ENCODE measurements at places on chromosomes 4 and X.

GRCh38 chr4:83440899-83441298 is 14.7 kb downstream of the HELQ start:
- no peak for DNase-seq

- no peak for DNase-seq
Observed at GRCh38 chr4:144701683-144702233, 55.8 kb downstream of the HHIP start.

- DNase-seq = no peak
Observed at GRCh38 chrX:54288968-54289367, 68.9 kb downstream of the WNK3 start.

GRCh38 chr4:145565328-145565727 is 53.9 kb upstream of the MMAA start:
- no peak for DNase-seq

GRCh38 chr4:2734612-2735011 is 21.5 kb downstream of the TNIP2 start:
- no peak for DNase-seq

DNA sequence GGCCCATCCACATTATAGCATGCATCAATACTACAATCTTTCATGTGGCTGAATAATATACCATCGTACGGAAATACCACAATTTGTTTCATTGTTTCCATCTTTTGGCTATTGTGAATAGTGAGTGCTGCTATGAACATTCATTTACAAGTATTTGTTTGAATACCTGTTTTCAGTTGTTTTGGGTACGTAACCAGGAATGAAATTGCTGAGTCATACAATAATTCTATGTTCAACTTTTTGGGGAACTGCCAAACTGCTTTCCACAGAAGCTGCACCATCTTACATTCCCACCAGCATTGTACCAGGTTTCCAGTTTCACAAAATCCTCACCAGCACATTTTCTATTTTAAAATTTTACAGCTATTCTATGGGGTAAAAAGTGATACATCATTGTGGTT is 28.5 kb upstream of the MANBA start:
- no peak for DNase-seq

- no peak for DNase-seq
Observed at GRCh38 chrX:133364865-133365264, 50.4 kb downstream of the GPC4 start.

GRCh38 chrX:52261463-52262194 is 76.9 kb downstream of the MAGED4 start:
- DNase-seq = peak; percentile 55

DNA sequence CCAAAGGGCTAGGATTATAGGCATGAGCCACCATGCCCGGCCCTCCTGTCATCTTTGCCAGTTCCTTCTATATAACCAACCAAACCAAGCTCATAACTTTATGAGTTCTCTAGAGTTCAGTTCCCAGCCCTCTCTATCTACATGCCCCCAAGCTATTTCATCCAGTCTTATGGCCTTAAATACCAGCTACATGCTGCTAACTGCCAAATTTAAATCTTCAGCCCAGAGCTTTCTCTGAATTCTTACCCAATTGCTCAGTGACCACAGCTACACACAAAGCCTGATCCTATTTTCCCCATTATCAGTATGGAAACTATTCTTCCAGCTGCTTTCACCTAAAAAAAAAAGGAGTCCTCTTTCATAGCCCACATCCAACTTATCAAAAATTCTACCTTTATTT is 23.1 kb downstream of the TMEM184C start:
- no peak for DNase-seq

GRCh38 chr4:172104539-172104938 is 291.3 kb downstream of the GALNTL6 start:
- no peak for DNase-seq

- DNase-seq = no peak
Observed at GRCh38 chr4:90030202-90030601, 97.0 kb upstream of the CCSER1 start.

GRCh38 chr4:168486912-168487281 is 6.6 kb upstream of the DDX60L start:
- no peak for DNase-seq

GRCh38 chr4:93732509-93732908 is 96.0 kb upstream of the ATOH1 start:
- no peak for DNase-seq

GRCh38 chrX:108165383-108166111 is 74.0 kb downstream of the ATG4A start:
- peak; percentile 10 for DNase-seq

DNA sequence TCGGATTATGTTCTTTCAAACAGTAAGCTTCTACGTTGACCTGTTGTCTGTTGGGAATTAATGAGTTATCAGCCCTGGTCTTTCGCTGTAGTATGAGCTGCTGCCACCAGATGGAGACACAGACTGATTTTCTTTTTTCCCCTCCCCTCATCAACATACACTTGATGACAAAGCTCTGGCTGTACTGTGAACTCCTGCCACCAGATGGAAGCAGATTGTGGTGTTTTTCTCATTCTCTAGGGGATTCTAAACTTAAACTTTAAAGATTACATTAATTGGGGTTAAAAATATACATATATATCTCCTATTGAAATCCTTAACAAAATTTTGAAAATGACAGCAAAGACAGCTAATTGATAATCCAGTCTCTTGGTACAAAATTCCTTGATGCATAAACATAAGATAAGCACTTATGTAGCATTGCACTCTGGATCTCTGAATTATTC is 44.8 kb downstream of the SMS start:
- peak; percentile 38 for DNase-seq

- no peak for DNase-seq
Observed at GRCh38 chr4:155666344-155667221, at the start of gene GUCY1A1. Gene GUCY1A1, plus strand, starts transcription at chr4:155666848. Its CDS starts 30,020 bp downstream, at chr4:155696868.

DNA sequence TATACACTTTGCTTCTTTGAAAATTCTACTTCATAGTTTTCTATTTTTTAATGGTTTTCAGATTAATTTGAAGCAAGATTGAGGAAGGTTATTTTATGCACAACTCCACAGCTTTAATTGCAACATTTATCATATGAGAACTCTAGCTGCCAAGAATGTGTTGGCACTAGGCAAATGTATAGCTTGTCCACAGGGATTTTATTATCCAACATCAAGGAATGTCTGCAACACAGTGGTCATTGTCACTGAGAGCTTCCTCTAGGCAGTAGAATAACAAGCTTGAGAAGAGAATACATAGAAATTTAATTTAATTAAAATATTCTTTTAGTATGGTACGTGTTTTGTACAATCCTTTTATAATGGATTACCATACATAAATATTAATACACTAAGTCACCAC is 1600.8 kb downstream of the ARAP2 start:
- DNase-seq = no peak

GRCh38 chr4:119632216-119632615 is 3.6 kb upstream of the PDE5A start:
- no peak for DNase-seq

DNA sequence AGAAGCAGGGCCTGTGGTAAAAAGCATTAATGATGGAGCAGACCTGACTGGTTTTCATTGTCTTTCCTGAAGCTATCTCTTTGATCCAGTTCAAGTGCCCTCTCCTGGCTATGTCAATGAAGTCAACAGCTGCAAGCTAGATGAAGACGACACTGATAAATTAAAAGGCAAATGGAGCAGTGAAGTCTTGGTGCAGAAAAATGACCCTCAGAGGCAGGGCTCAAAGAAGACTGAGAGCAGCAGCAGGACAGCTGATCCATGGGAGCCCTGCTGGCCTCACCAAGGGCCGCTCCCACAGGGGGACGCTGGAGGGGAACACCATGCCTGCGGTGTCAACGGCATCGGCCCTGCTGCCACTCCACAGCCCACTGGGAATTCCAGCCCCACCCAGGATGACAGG is 96.2 kb downstream of the RELL1 start:
- no peak for DNase-seq

GRCh38 chr4:186932196-186932595 is 208.5 kb upstream of the FAT1 start:
- DNase-seq = no peak

- no peak for DNase-seq
Observed at GRCh38 chr4:7858498-7858897, 81.2 kb downstream of the AFAP1 start.

DNA sequence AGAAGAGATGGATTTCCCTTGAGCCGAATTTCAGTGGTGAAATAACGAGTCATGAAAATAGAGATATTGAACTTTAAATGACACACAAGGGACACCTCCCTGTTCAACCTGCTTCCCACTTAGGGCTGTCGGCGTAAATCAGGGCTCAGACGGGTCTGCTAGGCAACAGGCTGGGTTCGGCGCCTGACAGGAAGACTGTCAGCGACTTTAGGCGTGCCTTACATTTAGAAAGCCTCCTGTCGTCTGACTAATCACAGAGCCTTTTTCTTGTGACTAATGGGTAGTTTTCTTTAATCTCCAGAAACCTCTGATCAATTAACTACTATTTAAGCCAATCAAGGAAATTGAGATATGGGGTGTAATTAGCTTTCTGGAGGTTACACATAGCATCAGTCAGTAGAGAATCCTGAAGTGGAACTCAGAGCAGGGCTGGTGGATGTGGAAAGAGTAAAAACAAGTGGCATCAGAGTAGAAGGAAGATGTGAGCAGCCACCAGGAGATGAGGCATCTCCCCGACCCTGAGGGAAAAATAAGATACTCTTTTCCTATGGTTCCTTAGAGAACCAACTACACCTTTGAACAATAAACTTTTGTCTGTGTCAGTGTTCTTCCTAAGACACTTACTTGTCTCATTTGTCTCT is 86.2 kb upstream of the HS3ST1 start:
- DNase-seq = no peak

DNA sequence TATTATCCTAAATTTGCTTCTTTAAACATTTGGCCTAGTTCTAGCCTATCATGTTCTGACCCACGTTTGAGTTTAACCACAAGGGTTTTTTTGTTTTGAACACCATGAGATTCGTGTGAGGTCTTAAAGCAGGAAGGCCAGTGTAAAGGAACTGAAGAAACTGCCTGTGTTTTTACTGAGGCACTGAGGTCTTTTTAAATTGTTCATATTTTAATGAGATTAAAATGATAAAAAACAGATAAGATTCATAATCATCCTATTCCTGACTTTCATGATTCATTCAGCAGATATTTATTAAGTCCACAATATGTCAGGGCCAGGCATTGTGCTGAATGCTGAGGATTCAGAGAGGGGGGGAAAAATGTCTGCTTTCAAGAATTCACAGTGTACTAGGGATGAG is 3.2 kb downstream of the RPS6KA3 start:
- no peak for DNase-seq

- DNase-seq = peak; percentile 79
Observed at GRCh38 chrX:111095974-111096895, at the start of gene PAK3. Gene PAK3, plus strand, starts transcription at chrX:111096191. Its CDS starts 26,913 bp downstream, at chrX:111123104.

DNA sequence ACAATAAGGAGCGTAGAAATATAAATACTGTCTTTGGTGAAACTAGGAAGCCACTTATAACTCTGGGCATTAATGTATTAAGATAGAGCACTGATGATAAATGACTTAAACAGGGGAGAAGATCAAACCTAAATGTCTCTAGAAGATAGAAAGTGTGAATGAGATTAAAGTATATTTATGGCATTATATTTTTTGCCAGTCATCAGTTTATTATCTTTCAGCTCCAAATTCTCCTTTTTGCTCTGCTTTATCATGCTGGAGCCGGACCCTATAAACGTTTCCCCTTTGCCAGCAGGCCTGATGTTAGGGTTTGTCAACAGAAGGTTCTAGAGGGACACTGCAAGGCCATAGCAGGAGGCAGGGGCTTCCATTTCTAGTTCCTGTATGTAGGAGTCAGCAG is 76.4 kb downstream of the TBC1D19 start:
- no peak for DNase-seq

- DNase-seq = no peak
Observed at GRCh38 chr4:60897415-60897814, 302.7 kb upstream of the ADGRL3 start.

DNA sequence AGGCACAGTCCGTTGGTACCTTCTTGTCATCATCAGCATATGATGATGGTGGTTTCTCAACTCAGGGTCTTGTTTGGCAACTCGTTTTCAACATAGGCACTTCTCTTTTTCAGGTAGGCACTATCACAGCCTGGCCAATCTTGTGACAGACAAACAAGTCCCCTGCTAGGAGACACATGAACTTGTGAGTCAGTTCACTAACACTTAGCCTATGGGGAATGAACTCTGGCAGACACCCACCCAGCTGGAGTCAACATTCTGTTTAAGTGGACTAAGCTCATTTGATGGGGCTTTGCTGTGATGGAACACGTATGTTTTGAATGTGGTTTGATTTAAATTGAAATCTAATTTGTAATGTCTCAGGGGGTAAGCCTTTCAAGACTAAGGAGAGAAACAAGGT is 100.7 kb upstream of the MAMLD1 start:
- no peak for DNase-seq

- DNase-seq = peak; percentile 79
Observed at GRCh38 chr4:11049001-11049400, 364.4 kb upstream of the CLNK start.

DNA sequence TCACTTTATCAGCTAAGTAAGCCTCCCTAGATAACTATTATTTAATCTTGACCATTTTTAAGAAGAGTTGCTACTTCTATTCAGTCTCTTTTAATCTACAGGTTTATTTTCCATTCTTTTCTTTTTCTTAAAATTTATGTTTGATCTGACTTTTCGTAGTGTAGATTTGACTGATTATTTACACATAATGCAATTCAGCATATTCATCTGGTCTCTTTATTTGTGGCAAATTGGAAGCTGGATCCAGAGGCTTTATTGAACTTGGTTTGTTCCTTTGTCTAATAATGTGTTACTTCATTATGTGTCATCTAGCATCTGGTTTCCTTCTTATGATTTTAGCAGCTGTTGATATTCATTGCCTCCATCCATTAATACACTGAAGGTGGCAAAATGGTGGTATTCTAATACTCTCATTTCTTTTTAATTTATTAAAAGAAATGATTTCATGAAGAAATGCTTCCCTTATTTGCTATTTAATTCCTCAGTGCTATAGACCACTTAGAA is 113.0 kb downstream of the FBXW7 start:
- DNase-seq = no peak

GRCh38 chr4:94504545-94504944 is 52.8 kb downstream of the PDLIM5 start:
- no peak for DNase-seq

Measured in NCI-H524 treated with DMSO at 0.1 percent for 48 hours (cell line).